ENCODE measurements at places on chromosomes 7 and 10. TPM values are rescaled to one million over a fixed set of nuclear protein-coding genes. Genes with fewer than 3 reads are reported as not detected.
A peak's percentile ranks its signal among the peaks of the same experiment; 100 is the strongest.

- no peak for DNase-seq
- H3K4me3 ChIP-seq, result no peak overlapping the region
- H3K4me1 ChIP-seq, result peaks cover 16% of the 10 kb centered on the region
- H3K27ac ChIP-seq, result peak overlapping the region; percentile 58
- no peaks in the 10 kb centered on the region for H3K36me3 ChIP-seq
Observed at GRCh38 chr7:50864694-50865093, 82.0 kb upstream of the GRB10 start.

GRCh38 chr7:54961391-54961790 is 57.4 kb upstream of the EGFR start:
- H3K27me3 ChIP-seq, result no peaks in the 10 kb centered on the region
- H3K36me3 ChIP-seq, result no peaks in the 10 kb centered on the region
- no peak overlapping the region for H3K4me3 ChIP-seq
- DNase-seq, result no peak

The TMEM140 gene
- 9.6 TPM for total RNA-seq

- no peak overlapping the region for H3K4me3 ChIP-seq
- no peak for DNase-seq
- no peaks in the 10 kb centered on the region for H3K4me1 ChIP-seq
- no peaks in the 10 kb centered on the region for H3K36me3 ChIP-seq
Observed at GRCh38 chr7:137209151-137209817, 134.2 kb downstream of the PTN start.

Data from body of pancreas (tissue), 4 donors.